ENCODE measurements at places on chromosomes 1 and 21.

GRCh38 chr1:245512980-245513578, 358.3 kb downstream of the KIF26B start:
- no peak for DNase-seq

- DNase-seq: no peak
These were observed 48.5 kb upstream of the TSNAX start for GRCh38 chr1:231480008-231480407.

GRCh38 chr1:204334455-204334854, 25.3 kb downstream of the PLEKHA6 start:
- no peak for DNase-seq

- no peak for DNase-seq
These were observed 54.2 kb downstream of the SLC37A1 start for GRCh38 chr21:42567861-42568260.

DNA sequence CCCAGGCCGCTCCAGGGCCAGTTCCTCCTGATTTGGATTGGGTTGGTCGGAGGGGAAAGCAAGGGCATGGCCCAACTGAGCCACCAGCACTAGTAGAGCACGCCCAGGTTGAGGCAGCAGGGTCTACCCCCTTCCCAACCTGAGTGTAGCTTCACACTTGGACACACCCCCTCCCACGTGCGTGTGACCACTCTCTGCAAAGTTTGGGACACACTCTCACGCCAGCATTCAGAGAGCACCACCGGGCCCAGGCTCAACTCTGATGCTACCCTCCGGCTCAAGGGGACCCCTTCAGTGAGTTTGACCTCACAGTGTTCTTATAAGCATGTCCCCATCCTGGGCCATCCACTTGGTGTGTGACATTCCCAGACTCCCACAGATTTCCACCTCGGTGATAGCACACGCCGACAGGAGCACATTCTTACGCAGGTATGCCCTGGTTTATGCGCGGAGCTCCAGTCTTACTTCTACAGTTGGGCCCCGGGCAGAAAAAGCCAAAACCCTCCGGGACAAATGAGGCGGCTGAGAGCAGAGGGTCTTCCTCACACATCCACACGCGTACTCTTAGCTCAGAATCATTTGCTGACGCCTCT, 3.0 kb upstream of the DMRTA2 start:
- no peak for DNase-seq

DNA sequence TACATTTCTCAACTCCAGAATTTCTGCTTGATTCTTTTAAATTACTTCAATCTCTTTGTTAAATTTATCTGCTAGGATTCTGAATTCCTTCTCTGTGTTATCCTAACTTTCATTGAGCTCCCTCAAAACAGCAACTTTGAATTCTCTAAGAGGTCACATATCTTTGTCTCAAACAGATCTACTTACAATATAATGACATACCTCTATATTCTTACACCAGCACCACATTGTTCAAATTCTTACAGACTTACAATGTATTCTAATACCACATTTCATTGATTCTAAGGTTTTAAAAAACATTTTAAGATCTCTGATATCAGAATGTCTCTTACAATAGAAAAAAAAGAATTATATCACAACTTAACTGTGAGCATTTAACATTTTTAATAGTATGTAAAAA, 77.4 kb downstream of the DIRAS3 start:
- DNase-seq: no peak

GRCh38 chr1:3011127-3011526, 10.1 kb upstream of the ACTRT2 start:
- DNase-seq: no peak

DNA sequence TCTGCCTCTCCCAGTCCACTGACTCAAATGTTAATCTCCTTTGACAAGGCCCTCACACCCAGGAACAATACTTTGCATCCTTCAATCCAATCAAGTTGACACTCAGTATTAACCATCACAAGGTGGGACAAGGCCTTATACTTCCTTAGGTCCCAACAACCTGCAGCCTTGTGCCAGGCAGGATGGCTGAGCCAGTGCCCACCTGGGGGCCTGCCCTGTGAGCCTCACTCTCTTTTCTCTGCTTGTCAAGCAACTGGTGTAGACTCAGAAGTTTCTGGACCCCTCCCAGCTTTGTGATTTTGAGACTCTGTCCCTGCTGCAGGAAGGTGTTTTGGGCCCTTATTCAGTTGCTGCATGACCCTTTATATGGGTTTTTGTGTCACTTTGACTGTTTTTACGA, 310.0 kb upstream of the C1orf174 start:
- DNase-seq: no peak

DNA sequence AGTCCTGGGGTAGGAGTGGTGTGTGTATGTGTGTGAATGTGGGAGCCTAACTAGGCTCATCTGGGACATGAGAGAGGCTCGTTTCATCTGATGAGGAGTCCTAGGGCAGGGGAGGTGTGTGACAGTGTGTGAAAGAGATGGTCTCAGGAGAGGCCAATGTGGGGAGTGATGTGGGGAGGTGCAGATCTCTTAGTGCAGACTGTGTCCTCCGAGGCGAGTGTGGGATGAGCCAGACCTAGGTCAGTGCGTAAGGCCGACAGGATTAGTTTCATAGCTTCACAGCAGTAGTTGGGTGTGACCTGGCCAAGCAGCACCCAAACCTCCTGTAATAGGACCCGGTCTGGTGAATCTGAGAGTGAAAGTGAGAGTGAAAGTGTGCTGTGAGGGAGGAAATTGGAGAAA, 94.7 kb downstream of the LIPI start:
- no peak for DNase-seq

- no peak for DNase-seq
These were observed 15.2 kb downstream of the PLA2G2F start for GRCh38 chr1:20154301-20154831.

- DNase-seq: peak; percentile 52
These were observed 41.0 kb downstream of the MFSD2A start for GRCh38 chr1:39995973-39996393.

DNA sequence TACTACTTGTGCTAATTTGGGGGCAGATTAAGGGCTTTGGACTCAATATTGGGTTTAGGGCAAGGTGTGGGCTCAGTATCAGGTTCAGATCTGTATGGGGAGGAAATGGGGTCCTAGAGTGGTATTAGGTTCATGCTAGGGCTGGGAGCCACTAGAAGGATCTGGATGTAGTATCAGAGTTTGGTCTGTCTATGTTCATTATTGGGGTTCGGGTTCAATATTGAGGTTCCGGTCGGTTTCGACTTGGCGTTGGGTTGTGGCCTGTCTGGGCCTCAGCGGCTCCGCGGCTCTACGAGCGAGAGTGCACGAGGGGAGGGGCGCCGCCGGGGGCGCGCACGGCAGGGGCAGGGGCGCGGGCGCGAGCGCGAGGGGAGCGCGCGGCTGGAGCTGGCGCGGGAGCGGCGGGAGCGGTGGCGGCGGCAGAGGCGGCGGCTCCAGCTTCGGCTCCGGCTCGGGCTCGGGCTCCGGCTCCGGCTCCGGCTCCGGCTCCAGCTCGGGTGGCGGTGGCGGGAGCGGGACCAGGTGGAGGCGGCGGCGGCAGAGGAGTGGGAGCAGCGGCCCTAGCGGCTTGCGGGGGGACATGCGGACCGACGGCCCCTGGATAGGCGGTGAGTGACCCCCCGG, at the start of gene PTPRF:
TSS of gene PTPRF (plus strand) at position 401 of the 624 bp plus-strand sequence. CDS start 14,193 bp downstream, outside the sequence.
- DNase-seq: peak; percentile 14

DNA sequence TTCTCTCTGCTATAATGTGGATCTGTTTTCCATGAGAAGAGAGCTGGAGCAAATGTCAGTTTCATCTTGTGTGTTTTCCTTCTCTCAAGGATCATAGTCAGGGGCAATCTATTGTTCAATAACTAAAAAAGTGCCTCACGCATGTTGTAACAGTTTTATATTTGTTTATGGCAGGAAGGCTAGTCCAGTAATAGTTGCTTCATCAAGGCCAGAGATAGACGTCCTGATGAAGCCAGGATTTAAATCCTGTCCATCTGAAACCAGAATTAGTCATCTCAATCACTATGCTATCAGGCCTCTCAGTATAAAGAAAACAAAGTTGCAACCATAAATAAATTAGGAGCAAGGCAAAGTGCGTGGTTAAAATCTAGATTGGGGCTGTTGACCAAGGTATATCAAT, 30.2 kb upstream of the DUSP10 start:
- DNase-seq: no peak
